ENCODE measurements at places on chromosomes 6 and 20.

- DNase-seq = no peak
Observed at GRCh38 chr6:109239160-109239559, 143.1 kb downstream of the CD164 start.

DNA sequence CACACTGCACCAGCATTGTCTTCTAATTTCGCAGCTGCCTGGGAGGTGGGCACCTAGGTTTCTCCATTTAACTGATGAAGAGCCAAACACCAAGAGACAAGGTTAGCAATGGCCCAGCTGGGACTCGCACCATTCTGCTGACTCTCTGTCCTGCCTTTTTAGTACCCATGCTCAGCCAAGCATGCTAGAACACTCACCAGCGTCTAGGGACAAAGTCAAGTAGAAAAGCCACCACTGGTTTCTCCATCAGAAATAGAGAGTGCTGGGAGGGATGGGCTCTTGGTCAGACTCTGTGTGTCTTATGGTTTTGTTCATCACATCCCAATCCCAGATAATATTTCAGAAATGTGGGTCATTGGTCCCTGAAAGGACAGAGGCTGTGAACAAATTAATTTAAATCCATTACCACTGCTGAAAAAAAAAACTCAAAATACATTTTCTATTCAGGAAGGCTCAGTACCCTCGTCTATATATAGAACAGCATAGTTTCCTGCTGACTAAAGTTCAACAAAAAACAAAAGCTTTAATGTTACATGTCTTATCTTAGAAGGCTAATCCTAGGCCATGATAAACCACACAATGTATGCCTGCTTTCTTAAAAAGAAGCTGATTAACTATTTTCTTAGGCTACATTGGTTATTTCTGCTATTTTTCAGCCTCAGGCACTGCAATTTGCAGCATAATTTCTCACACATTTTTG lies 111.0 kb downstream of the TBC1D7 start:
- DNase-seq = no peak

DNA sequence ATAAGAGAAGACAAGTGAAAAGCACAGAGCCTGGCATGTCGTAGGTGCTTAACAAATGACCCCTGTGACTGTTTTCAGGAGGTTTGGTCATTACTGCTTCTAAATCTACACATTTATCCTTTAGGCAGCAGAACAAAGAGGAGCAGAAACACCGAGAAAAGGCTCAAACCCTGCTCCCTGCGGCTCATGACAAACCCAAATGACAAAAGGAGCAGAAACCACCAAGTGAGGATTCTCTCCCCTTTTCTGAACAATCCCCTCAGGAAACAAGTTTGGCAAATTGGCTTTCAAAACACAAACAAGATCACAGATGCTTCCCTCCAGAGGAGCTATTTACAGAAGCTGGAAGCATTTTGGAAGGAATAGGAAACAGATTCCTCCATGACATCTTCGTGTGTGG lies 15.8 kb upstream of the SIRPG start:
- DNase-seq = no peak

DNA sequence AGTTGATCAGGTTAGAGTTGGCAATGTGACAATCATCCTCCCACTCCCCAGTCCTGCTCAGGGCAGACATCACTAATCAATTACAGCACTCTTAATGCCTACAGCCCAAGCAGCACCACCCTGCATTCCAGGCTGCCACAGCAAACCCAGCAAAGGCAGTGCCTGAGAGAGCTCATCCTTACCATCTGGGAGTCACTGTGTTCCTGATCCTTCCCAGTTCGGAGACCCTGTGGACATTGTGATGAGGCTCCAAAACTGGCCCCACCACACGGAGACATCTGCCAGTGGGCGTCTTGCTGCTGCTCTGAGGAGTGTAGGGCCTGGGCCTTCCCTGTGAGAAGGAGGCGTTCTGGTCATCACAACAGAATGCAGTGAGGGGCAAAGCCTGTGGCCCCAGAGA lies 216.5 kb upstream of the CST7 start:
- DNase-seq = no peak

GRCh38 chr20:50193199-50193835 lies 2.7 kb downstream of the CEBPB start:
- DNase-seq = no peak

- no peak for DNase-seq
Observed at GRCh38 chr6:141990840-141991239, 141.9 kb upstream of the GJE1 start.

DNA sequence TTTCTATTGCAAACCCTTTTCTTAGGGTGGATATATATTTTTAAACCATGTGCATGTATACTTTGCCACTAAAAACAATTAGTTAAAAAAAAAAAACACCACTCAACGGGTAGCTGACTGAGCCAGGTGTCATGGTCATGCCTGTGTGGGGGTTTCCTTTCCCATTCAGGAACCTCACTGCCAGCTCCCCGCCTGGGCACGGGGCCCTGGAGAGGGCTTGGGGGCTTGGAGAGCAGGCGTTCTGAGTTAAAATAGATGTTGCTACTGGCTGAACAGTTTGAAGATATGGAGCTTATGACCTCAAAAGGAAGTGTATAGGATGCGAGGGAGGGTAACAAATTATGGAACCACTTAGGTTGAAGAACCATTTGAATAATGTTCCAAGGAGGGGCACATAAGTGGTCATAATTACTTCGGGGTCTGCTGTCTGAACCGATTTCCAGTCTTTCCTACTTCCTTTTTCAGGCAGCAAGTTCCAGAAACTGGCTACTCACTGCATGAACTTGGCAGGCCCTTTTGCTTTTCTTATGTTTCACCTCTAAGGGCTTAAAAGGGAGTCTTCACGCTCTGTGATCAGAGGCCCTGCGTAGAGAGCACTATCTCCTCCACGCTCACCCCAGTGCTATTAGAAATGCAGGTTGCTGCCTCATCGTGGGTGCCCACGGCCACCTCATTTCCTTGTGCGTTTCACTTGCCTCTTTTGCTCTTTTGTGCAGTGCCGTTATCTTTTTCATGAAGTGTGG lies 9.9 kb downstream of the STX16 start:
- peak; percentile 54 for DNase-seq

DNA sequence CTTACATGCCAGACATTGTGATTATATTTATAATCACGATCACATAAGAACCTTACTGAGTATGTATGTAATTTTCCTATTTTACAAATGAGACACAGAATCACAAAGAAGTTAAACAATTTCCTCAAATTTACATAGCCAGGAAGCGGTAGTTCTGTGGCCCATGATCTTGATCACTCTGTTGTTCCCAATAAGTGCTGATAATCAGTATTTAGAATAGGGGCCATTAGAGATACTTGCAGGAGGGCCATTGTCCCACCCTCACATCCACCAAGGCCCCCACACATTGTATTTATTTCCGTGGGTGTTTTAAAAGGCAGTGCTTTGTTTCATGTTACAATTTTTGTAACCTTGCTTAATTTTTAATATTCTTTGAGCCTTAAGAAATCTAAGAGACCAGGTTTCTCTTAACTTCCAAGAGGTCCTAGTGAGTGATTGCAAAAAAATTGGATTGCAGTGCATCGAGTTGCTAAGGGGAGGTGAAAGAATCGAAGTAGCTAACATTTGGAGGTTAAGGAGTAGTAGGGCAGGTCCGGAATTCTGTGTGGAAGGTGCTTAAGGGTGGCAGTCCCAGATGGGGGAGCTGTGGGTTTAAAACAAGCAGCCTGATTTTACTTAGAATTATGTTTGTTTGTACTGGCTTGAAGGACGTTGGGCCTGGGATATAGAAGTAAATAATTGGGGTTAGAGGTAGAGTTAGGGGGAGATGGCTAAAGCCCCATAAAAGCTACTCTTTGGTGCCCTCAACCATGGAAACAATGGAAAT lies 339.4 kb downstream of the CDKAL1 start:
- DNase-seq = no peak

GRCh38 chr6:143755301-143755744 lies 77.6 kb downstream of the PHACTR2 start:
- DNase-seq = no peak

- no peak for DNase-seq
Observed at GRCh38 chr20:24303393-24304170, 165.8 kb upstream of the SYNDIG1 start.

DNA sequence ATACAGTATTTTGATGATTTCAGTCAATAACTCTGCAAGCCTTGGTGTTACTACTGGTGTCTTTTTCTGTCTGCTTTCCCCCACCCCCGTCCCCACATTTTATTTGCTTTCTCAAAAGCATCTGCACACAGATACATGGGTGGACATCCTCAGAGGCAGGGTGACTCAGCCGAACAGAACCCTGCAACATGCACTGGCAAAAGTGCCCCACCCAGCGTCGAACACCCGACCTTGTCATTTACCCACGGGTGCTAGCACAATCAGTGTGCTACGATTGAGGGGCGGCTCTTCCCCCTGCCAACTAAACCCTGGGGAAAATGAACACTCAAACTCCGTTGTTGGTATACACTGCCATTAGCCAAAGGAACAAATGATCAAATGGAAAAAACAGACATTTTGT lies 115.9 kb upstream of the NAA20 start:
- DNase-seq = no peak

DNA sequence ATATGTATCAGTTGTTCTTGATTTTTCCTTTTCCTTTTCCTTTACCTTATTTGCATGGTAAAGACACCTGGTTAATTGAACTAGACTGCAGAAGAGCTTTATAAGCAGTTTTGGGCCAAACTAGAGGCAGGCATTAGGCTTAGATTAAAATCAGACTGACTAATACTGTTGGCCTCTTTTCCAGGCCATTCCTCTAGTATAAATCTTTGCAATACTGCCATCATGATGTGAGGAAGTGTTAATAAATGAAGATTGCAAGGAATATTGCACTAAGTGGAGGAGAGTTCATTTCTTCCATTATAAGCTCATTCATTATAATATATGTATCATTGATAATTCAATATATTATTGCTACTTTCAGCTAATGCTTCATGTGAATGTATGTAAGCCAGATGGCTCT lies 163.8 kb downstream of the MMUT start:
- no peak for DNase-seq

DNA sequence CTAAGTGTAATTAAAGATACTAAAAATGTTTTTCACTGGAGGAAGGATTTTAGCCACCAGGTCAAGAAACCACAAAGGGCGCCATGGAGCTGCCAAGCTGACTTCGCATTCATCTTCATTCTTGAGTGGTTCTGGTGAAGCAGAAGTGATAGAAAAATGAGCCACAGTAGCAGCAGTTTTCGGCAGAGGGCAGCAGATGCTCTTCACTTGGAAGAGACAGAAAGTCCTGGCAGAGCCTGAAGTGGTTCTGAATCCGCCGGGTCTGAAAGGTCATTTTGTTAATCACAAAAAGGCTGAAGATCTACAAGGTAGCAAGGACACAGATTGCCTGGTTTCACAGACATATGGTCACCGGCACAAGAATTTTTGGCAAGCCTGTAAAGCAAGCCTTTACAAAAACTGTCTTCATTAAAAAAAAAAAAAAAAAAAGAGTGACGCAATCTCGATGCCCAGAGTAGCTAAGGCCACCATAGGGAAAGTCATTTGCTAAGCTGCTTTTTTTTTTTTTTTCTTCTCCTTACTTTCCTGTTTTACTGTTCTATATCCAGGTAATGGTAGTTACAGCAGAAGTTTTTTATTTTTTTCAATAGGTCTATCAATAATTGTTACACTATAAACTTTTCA lies 345.1 kb upstream of the AGPAT4 start:
- no peak for DNase-seq

DNA sequence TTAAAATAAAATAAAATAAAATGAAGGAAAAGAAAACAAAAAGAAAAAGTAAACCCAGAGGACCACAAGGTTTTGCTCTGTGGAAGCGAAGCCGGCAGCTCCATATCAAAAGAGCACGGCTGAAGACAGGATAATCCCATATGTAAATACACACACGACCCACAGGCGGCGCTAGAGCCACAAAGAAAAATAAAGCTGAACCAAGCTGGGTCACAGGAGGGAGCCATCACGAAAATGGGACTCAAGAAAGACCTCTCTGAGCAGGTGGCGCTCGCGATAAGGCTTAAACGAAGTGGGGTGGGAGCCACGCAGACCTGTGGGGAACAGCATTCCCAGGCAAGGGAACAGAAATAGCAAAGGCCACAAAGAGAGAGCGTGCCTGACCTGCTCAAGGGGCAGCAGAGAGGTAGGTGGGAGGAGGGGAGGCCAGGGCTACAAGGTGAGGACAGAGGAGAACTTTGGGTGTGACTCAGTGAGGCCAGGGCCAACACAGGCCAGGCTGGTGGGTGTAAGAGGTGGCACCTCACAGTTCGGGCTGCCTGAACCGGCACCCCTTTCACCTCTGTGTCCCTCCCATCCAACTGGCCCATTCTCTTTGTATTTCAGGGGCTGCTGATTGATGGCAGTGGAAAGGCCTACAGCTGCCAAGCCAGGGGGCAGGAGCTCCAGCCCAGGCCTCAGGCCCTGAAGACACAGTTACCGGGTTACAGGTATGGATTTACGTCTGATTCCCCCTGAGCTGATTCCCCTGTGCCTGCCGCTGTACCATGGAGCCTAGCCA lies 26.0 kb downstream of the PTGIS start:
- DNase-seq = peak; percentile 87

DNA sequence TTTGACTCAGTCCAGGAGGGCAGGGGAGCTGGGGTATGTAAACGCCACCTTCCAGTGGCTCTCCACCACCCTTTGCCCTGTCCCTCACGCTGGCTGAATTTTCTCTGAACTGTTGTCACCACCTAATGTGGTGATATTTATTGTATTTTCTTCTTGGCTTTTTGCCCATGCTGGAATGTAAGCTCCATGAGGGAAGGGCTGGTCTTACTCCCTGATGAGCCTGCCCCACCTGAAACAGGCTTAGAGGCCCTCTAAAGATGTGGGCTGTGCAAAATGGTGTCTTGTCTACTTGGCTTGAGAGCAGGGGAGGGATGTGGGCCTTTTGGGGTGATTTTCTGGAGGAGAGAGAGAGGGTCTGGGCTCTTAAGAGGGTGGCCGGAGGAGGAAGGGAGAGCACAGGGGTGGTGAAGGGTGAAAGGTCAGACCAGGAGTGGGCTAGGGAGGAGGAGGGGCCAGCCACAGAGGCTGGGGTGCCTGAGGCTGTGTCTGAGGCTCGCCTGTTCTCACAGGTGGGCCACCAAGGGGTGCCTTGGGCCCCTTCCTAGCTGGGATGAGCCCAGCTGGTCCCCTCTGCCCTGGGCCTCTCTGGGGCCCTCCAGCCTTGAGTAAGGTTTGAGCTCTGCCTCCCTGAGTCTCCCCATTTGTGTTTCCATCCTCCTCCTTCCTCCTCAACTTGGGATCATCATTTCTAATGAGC lies 37.3 kb downstream of the SPDEF start:
- no peak for DNase-seq

DNA sequence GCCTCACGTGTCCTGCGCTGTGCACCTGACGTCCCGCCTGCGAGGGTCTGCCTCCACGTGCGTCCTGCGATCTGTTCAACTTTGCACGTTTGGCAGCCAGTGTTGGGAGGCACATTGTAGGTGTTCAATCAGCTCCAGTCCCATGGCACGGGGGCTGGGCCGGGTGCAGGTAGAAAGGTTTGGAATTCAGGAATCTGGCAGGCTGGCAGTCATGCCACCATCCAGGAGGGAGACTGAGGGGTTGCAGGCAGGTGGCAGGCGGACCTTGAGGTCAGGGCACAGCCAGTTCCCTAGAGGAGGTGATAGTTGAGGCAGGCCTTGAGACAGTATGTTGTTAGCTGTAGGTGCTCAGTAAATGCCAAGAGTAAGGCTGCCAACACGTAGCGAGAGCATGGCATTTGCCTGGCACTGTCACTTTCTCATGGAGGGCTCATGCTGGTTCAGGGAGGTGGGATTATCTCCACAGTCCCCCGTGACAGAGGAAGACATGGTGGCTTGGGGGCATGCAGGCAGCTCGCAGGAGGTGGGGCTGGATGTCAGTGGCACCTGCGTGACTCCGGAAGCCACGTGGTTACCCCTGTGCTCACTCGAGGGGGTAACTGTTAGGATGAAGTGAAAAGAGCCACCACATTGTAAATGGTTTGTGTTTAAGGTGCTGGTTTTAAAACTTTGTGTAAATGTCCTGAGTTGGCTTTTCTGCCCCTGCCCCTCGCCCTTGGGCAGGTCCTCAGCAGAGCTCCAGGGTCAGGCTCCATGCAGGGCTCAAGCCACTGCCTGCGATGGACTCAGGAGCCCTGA lies 111.8 kb upstream of the FRMD1 start:
- DNase-seq = no peak
